ENCODE measurements at places on chromosomes 3 and 15.
A peak's percentile ranks its signal among the peaks of the same experiment; 100 is the strongest.

DNA sequence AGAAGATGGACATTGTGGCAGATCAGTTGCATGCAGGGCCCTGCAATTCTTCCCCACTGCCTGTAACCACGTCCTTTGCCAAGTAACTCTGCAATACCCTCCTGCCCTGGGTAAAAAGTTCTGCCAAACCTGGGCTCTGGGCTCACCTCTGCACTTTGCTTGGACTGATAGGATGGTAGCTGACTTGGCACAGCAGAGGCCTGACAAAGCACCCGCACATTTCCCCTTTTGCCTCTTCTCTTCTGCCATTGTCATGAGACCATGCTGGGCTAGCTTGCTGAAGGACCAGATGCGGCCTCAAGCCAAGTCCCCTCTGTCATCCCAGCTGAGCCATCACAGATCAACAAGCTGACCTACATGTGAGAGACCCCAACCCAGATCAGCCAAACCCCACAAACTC is 122.4 kb downstream of the SMAD6 start:
- DNase-seq, result no peak

GRCh38 chr15:39622660-39623516 is 42.0 kb downstream of the THBS1 start:
- DNase-seq, result no peak

DNA sequence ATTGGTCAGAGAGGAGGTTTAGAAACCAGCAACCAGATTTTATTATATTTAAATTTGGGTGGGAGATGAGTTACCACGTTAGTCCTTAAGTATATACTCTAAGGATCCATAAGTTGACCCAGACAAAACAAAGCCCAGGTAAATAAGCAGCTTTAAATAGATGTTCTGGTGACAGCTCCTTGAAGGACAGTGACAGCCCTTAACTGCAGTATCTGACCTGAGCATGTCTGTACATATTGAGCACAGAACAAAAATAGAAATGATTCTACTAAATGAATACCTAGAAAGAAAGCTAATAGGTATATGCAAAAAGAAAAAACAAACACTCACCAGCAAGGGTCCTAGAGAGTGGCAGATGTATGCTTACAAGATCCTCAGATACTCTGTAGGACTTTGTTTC is 63.0 kb downstream of the UBR1 start:
- no peak for DNase-seq

- no peak for DNase-seq
Measured at GRCh38 chr3:163490119-163490518, 1588.2 kb downstream of the SI start.

GRCh38 chr3:129425213-129425612 is 3.2 kb downstream of the EFCAB12 start:
- no peak for DNase-seq

DNA sequence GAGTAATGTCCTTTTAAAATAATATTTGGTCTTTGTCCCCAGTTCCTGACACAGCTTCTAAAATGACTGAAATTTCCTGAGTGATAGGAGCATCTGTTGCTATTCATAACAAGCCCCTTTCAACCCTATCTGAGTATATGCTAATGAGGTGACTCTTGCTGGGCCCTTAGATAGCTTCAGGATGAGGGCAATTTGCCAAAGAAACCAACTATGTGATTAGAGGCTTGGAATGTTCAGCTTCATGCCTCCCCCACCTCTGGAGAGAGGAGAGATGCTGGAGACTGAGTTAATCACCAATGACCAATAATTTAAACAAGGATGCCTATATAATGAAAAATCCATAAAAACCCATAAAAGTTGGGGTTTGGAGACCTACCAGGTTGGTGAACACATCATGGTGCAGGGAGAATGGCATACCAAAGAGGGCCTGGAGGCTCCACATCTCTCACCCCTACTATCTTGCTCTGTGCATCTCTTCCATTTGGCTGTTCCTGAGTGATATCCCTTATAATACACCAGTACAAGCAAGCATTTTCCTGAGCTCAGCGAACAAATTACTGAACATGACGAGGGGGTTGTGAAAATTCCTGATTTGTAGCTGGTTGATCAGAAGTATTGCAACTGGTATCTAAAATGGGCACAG is 189.2 kb downstream of the ECT2 start:
- DNase-seq, result no peak

- no peak for DNase-seq
Measured at GRCh38 chr3:71082833-71083232, 500.7 kb downstream of the FOXP1 start.

DNA sequence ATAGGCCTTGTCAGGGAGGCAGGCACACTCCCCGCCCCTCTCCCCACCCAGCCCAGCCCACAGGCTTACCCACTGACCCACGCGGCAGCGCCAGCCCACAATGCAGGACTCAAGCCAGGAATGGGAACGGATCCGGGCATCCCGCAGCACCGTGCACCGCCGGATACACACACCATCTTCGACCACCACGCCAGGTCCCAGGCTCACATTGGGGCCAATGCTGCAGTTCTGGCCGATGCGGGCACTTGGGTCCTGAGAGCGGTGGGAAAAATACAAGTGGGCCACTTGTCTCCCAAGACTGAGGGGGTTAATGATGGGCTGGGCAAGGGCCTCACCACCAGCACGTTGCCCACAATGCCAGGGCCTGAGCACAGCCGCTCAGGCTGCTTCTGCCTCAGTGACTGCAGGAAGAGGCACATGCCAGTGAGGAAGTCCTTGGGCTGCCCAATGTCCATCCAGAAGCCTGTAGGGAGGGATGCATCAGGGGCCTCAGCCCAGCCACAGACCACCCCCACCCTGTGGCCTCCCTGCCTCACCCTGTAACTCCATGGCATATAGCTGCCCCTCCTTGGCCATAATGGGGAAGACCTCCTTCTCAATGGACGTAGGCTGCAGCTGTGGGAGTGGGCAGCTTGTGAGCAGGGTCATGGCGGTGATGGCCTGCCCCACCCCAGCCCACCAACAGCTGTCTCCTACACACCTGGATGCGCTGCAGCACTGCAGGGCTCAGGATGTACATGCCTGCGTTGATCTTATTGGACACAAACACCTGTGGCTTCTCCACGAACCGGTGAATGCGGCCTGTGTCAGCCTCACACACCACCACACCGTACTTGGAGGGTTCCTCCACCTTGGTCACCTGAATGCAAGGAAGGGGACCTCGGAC is 1.6 kb downstream of the GMPPB start:
- DNase-seq, result no peak

GRCh38 chr3:83948771-83949170 is 1010.0 kb upstream of the CADM2 start:
- DNase-seq, result no peak

- DNase-seq, result no peak
Measured at GRCh38 chr3:78459796-78460195, 1308.0 kb downstream of the ROBO1 start.

DNA sequence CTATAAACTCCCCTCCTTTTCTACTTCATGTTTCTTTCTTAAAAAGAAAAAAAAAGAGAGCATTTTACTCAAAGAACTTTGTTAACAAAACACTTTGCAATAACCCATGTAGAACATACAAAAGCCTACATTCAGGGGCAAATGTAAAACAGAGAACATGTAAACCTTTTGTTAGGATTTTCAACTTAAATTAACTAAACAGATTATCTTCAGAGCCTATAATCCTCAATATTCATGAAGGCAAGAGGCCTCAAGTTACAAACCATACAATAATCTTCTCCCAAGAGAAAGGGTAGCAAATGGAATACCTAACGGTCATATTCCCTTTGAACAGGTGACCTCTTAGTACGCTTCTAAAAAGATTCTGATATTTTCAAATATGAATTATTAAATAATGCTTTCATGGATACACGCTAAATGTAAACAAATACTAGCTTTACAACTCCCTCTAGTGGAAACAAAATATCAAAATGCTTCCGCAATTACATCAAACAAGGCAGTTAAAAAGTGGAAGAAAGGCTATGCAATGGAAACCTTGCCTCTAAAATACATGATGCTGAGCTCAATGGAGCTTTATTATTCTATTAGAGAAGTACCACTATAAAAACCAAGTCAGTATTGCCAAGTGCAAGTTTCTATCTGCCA is 9.9 kb downstream of the CEP152 start:
- DNase-seq, result no peak

- no peak for DNase-seq
Measured at GRCh38 chr15:60219866-60220265, 177.9 kb downstream of the ANXA2 start.

DNA sequence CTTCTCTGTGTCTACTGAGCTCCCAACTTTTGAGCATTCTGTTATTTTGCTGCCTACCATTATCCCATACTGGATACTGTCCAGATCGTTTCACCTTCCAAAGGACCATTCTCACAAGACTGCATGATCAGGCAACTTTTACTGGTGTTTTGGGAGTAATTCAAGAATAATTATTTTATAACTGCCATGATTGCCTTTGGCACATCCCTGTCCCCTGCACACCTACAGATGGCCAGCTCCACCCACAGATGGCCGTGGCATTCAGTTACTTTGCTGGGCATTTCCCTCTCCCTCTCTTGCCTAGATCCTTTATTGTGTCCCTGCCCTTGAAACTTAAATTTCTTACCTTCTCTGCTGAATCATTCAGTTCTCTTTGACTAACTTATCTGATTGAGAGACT is 263.9 kb downstream of the DIPK2A start:
- DNase-seq, result no peak

DNA sequence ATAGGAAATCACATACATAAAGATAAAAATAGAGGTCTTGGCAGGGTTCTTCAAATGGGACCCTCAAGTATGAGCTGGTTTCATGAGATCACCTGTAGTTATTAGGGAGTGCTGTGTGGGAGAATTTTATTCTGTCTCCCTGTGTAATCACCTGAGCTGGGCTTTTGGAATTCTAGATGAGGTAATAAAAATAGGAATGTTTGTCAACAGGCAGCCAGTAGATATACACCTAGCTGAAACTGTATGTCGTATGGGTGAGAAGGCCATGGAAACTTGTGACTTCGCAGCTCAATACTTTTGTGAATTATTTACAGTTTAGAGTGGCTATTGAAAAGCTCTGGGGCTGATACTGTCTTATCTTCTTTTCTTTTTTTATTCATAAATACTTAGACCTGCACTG is 40.5 kb upstream of the PLCL2 start:
- DNase-seq, result no peak

DNA sequence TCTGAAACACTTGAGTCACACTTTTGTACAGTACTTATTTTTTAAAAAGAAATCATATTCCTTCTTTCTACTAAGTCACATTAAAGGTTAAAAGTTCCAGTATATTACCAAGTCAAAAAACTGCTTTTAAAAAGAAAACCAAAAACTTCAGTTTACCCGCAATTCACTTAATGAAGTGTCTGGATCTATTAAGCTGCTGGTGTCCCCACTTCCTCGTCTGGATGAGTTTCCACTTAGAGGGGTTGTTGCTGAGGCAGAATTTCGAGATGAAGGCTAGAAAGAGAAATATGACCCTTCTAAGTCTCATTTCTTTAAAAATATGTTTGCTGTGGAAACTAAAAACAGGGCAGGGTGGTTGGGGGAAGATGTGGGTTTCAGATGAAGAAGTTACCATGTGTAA is 79.7 kb downstream of the LRRFIP2 start:
- DNase-seq, result no peak

DNA sequence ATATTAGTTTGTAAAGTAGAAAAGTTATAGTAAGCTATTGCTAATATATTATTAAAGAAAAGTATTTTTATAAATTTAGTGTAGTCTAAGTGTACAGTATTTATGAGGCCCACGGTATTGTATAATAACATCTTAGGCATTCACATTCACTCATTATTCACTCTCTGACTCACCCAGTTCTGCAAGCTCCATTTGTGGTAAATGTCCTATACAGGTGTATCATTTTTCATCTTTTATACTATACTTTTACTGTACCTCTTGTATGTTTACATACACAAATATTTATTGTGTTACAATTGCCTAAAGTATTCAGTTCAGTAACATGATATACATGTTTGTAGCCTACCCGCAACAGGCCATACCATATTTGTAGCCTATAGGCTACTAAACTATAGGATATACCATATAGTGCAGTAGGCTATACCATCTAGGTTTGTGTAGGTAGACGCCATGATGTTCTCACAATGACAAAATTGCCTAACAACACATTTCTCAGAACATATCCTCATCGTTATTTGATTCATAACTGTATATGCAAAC is 246.8 kb upstream of the ALCAM start:
- no peak for DNase-seq

DNA sequence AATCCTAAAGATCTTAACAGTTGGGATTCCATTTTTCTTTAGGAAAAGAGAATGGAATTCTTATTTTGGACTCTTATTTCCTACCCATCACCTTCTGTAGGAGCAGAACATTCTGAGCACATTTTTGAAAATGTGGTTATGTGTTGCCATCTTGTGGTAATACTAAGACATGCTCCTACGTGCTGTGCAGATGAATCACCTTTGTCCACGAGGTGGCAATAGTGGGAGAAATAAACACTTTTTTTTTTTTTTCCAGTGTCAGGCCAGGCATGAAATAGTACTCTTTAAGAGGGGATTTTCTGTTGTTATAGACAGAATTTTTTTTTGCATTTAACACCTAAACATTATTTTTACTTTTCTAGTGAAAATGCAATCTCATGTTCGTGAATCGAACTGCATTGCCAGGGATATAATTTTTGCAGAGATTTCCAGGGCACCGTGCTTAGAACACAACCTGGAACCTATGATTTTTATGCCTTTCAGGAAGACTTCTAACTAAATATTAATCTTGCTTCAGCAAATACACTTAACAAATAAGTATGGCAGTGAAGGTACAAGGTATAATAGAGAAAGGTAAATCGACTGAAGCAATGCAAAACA is 196.6 kb downstream of the GAP43 start:
- peak; percentile 57 for DNase-seq

DNA sequence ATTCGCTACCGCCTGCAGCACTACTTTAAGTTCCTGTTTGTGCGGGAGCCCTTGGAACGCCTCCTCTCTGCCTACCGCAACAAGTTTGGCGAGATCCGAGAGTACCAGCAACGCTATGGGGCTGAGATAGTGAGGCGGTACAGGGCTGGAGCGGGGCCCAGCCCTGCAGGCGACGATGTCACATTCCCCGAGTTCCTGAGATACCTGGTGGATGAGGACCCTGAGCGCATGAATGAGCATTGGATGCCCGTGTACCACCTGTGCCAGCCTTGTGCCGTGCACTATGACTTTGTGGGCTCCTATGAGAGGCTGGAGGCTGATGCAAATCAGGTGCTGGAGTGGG is 995 bp downstream of the CHST14 start:
- DNase-seq, result no peak

DNA sequence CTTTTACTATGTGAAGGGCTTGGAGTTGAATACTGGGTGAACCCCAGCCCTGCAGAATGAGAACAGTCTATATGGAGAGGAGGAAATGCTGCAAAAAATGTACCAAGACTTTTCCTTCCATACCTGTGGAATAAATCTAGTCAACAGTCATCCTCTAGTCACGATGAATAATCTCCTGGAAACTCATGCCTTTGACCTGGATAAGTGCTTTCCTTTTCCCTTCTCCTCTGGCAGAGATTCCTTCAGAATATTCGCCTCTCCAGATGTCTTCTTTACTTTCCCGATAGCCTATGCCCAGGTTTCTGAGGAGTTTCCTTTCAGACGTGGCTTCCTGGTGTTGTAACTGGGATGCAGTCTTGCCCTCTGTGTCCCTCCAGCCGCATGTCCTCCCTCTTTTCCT is 28.1 kb downstream of the CCNL1 start:
- no peak for DNase-seq

- DNase-seq, result no peak
Measured at GRCh38 chr3:165817160-165817709, 20.0 kb downstream of the BCHE start.

Measured in stimulated activated effector memory CD8-positive, alpha-beta T cell treated with anti-CD3 and anti-CD28 coated beads, Interleukin-12 subunit alpha, Interleukin-12 subunit beta, amount 100 ng/mL, for 72 hours (primary cell).